Activated CD8-positive, alpha-beta memory T cell treated with anti-CD3 and anti-CD28 coated beads, Interleukin-2, amount 50 U/mL, for 48 hours (primary cell): ENCODE measurements at places on chromosomes 16 and 17.

DNA sequence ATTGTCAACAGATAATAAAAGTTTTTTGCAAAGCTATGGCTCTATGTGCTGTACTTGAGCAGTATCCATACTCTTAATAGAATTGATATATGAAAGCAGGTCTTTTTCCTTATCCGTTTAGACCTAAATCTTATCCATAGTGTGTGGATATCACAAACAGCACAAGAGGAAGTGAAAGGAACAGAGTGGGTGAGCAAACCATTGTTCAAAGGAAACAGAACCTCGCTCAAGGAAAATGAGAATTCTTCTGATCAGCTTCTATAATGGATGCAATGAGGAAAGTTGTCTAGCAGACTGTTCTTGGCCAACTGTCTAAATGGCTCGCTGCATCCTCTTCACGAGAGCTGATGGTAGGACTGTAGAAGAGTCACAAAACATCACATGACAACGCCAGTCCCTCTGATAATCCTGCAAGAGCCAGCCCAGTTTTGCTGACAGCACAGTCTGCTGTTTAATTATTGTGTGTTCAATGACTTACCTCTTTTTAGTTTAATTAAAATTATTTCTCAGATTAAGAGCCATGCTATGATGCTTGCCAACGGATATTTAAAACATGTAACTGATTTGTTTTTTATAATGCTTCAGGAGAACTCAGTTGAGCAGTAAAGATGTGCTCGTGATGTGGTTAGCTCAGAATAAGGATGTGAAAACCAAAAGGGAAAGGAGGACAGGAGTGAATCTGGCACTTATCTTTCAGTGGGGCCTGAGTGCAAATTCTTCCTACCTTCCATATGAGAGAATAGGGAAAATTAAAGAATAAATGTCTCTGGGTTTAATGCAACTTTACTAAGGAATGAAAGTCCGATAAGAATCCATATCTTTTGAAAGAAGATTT is 38.5 kb downstream of the WWOX start:
- DNase-seq, result no peak

DNA sequence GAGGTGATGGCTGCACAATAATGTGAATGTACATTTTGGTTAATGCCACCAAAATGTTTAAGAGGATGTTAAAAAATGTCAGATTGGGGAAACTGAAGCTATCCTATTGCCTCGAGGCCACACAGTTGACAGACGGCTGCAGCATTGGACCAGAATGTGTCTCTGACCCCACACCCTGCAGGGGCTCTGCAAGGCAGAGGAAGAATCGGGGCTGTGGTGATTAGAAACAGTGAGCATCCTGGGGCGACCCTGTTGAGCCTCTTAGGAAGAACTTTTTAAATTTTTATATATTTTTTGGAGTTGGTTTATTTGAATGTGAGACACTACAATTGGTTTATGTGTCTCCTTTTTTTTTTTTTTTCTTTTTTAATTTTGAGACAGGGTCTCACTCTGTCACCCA is 15.0 kb upstream of the ADORA2B start:
- DNase-seq, result no peak

GRCh38 chr17:21452377-21453143 is 76.4 kb downstream of the KCNJ12 start:
- no peak for DNase-seq

DNA sequence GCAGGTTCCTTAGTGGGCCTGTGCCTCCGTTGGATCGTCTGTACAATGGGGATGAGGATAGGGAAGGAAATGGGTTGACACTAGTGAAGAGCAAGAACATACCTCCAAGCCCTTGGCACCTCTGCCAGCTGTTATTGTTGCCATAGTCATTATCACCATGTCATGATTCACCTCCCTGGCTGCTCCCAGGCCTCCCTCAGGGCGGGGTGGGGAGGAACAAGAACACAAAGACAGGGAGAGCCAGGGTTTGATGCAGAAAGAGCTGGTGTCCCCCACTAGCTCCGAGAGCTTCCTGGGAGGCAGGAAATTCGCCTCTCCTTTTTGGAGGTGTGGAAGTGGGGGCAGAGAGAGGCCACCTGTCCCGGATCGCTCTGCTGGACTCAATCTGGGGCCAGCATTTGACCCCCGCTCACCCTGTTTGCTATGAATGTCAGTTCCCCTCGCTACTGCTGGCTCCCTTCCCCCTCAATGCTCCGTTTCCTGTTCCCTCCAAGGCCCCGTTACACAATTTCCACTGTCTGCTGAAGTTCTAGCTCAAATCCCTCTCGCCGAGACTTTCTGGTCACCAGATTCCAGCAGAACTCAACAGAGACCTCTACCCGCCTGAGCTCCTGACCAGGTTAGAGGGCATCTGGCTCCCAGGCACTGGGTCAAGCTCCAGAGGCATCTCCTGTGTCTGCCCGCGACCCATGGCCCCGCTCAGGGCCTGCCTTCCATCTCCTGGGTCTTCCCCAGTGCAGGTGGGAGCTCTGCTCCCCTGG is 9.1 kb downstream of the TIMP2 start:
- no peak for DNase-seq

GRCh38 chr16:28059841-28060575 is 3.5 kb downstream of the GSG1L start:
- DNase-seq, result no peak

DNA sequence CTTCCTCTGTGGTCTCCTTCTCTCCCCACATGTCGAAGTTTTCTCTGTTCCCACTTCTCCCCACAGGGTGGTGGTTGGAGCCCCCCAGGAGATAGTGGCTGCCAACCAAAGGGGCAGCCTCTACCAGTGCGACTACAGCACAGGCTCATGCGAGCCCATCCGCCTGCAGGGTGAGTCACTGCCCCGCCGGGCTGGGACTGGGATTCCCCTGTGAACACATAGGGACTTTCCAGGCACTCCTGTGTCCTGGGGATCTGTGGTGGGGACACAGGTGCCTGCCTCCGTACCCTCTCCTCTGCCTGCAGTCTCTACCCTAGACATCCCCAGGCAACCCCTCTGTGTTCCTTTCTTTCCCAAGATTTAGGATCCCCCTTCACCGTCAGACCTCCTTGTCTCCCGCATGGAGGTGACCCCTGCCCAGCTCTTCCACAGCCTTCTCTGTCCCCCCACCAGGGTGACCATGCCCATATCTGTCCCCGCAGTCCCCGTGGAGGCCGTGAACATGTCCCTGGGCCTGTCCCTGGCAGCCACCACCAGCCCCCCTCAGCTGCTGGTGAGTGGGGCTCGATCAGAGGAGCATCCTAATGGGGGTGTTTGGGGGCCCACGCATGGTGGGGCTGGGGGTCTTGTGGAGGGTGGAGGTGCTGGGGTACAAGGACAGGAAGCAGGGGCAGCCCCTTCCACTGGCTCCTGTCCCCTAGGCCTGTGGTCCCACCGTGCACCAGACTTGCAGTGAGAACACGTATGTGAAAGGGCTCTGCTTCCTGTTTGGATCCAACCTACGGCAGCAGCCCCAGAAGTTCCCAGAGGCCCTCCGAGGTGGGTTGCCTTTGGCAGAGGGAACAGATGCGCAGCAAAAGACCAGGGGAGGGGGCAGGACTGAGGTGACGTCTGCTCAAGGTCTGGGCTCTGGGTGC is 5.8 kb downstream of the ITGAM start:
- DNase-seq, result peak; percentile 87

GRCh38 chr17:80092959-80093358 is 8.4 kb upstream of the GAA start:
- DNase-seq, result no peak

DNA sequence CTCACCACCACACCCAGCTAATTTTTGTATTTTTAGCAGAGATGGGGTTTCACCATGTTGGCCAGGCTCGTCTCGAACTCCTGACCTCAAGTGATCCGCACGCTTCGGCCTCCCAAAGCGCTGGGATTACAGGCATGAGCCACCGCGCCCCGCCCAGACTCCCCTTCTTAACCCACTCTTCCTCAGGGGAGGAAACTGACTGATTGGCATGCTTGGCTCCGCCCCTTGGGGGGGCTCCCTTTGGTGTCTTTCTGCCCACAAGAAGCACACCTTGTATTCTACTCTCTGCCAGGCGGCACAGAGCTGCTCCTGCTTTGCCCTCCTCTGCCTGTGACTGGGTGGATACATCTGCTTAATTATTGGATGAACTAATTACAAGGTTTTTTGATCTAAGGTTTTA is 4.7 kb upstream of the ASGR2 start:
- DNase-seq, result no peak

DNA sequence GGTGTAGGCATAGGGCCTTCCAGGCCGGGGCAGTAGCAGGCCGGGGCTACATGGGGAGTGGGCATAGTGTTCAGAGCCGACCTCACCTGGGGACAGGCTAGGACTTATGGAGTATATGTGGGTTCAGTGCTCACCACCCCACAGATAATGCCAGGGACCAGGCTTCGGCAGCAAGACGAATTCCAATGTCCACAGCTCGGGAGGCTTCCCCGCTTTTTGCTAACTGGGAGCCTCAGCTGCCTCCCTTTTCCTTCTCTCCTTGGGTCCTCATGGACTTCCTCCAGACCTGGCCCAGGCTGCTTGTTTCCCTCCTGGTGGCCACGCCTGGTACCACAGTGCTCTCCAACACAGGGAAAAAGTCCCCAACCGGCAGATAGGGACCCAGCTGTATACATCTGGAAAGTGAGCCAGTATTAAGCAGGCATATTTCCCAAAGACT is 20.1 kb upstream of the SLC46A1 start:
- DNase-seq, result no peak

GRCh38 chr17:27848931-27849330 is 44.2 kb downstream of the LYRM9 start:
- no peak for DNase-seq

GRCh38 chr17:17039911-17040310 is 2.3 kb upstream of the MPRIP start:
- no peak for DNase-seq

- DNase-seq, result no peak
Observed at GRCh38 chr16:58057121-58057520, 31.6 kb downstream of the MMP15 start.

- peak; percentile 93 for DNase-seq
Observed at GRCh38 chr17:79393358-79394052, 217.3 kb downstream of the RBFOX3 start.

- DNase-seq, result no peak
Observed at GRCh38 chr17:34682305-34682704, 102.9 kb downstream of the TMEM132E start.
